ENCODE measurements at places on chromosomes 2 and 18.

DNA sequence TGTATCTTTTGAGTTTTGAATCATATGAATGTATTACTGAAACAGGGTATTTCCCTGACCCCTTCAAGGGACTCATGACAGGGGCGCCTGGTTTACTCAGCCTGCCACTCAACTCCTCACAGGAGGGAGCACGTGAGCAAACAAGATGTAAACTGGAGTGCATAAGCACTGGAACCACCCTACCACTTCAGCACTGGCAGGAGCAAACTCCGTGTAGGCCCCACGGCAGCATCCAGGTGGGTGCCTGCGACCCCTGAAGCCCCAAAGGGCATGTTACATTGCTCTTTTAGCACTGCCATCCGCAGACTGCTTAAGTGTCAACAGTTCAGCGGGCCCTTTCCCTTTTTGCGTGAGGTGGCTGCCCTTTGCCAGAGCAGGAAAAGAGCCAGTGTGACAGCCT is 8.2 kb upstream of the DAPL1 start:
- no peaks in the 10 kb centered on the region for H3K36me3 ChIP-seq
- no peak overlapping the region for H3K4me3 ChIP-seq
- H3K27ac ChIP-seq: no peak overlapping the region
- no peaks in the 10 kb centered on the region for H3K27me3 ChIP-seq
- no peaks in the 10 kb centered on the region for H3K4me1 ChIP-seq
- DNase-seq: no peak

- H3K4me3 ChIP-seq: no peak overlapping the region
- no peak overlapping the region for H3K27ac ChIP-seq
- DNase-seq: no peak
- no peaks in the 10 kb centered on the region for H3K4me1 ChIP-seq
Measured at GRCh38 chr2:146414456-146414855, 1430.4 kb upstream of the ACVR2A start.

GRCh38 chr2:33488715-33489540 is 12.5 kb downstream of the RASGRP3 start:
- no peaks in the 10 kb centered on the region for H3K27me3 ChIP-seq
- no peak overlapping the region for H3K4me3 ChIP-seq
- no peaks in the 10 kb centered on the region for H3K4me1 ChIP-seq
- H3K27ac ChIP-seq: no peak overlapping the region
- DNase-seq: no peak

DNA sequence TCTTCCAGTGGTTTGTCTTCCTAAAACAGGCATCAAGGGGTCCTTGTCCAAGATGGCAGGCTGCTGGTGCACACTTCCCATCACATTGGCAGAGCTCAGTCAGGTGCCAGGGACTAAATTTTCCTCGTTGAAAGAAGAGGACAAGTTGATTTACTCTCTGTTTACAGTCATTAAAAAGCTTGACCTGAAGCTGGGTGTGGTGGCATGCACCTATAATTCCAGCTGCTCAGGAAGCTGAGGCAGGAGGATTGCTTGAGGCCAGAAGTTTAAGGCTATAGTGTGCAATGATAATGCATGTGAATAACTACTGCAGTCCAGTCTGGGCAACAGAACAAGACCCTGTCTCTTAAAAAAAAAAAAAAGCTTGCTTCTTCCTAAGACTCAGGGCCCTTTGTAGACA is 3.6 kb upstream of the PLB1 start:
- H3K36me3 ChIP-seq: no peaks in the 10 kb centered on the region
- peaks cover 2% of the 10 kb centered on the region for H3K4me1 ChIP-seq
- no peaks in the 10 kb centered on the region for H3K27me3 ChIP-seq
- H3K27ac ChIP-seq: no peak overlapping the region

DNA sequence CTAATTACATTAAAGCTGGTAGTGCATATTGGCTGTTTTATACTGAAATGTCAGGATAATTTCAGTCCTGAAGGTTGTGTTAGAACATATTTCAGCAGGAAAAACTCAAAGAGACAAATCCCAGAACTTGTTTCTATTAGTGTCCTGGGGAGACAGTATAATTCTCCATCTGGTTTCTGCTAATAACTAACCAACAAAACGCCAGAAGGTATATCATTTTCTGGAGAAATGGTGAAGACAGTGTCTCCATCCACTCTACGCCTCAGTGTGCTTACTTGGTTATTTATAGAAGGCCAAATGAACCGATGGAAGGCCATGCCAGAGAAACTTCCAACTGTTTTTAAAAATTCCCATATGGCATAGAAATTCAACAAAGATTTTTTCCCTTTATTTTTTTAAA is 41.6 kb downstream of the GCA start:
- no peaks in the 10 kb centered on the region for H3K36me3 ChIP-seq
- H3K27ac ChIP-seq: no peak overlapping the region
- H3K4me3 ChIP-seq: no peak overlapping the region
- no peaks in the 10 kb centered on the region for H3K27me3 ChIP-seq
- peak; percentile 53 for DNase-seq

GRCh38 chr2:161138429-161138828 is 21.8 kb upstream of the TANK start:
- H3K27ac ChIP-seq: no peak overlapping the region
- DNase-seq: no peak
- peaks cover 7% of the 10 kb centered on the region for H3K4me1 ChIP-seq

DNA sequence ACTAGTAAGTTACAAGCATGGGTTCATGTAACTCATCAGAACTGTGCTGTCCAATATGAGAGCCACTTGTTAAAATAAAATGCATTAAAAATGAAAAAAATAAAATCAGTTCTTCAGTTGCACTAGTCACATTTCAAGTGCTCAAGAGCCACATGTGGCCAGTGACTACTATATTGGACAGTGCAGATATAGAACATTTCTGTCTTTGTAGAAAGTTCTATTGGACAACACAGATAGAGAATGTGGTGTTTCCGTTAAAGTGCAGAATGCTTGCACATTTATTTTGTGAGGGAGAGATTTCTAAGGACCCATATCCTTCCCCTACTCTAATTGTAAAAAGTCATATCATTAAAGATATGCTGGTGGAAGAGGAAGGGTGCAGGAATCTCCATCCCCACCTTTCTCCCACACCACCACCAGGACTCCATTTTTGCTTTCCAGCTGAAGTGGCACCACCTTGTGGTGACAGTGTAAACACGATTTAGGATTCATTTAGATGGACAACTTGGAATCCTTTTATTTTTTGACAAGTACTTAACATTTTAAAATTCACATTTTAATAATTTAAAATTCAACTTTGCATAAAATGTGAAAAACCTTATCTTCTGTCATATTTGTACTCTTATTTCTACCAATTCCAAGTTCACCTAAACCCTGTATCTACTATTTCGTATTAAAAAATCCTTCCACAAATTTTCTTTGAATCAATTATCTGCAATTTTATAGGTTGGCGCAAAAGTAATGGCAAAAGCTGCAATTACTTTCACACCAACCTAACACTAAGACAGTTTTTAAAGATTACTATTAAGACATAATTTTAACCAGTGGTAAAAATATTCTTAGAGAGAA is 9.4 kb upstream of the CD302 start:
- H3K4me3 ChIP-seq: no peak overlapping the region
- DNase-seq: peak; percentile 49
- no peaks in the 10 kb centered on the region for H3K36me3 ChIP-seq
- no peaks in the 10 kb centered on the region for H3K4me1 ChIP-seq
- H3K27ac ChIP-seq: no peak overlapping the region

DNA sequence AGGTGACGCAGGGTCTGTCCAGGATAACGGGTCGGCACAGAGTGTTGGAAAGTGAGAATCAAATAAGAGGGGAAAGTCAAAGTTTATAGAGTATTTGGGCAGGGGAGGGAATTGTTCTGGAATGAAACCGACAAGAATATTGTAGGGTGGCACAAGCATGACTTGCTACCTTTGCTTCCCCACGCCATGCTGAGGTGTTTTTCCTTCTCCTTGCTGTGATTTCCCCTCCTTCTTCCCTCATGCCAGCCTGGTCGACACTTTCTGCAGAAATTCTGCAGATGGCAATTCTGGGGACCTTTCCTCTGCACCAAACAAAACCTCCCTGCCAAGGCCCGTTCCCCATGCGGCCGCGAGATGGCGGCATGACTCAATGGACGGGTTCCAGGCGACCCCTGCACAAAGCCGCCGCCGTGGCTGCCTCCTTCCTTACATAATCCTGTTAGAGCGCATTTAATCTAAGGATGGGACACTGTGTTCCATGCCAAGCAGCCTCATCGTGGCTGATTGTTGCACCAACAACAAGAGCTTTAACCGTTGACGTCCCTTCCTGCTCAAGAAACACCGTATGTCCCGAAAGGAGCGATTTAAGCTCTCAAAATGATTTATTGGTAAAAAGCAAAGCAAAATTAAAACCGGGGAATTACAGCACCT is at the start of gene MRO:
Gene MRO (minus strand): TSS at position 289 of the 651 bp plus-strand sequence. CDS start 10,616 bp downstream, outside the sequence.
- peaks cover 21% of the 10 kb centered on the region for H3K4me1 ChIP-seq
- H3K4me3 ChIP-seq: peak within 1 kb of the TSS; percentile 42
- DNase-seq: peak; percentile 97
- H3K27ac ChIP-seq: peak within 1 kb of the TSS; percentile 55
- H3K27me3 ChIP-seq: no peaks in the 10 kb centered on the region
- H3K36me3 ChIP-seq: no peaks in the 10 kb centered on the region

DNA sequence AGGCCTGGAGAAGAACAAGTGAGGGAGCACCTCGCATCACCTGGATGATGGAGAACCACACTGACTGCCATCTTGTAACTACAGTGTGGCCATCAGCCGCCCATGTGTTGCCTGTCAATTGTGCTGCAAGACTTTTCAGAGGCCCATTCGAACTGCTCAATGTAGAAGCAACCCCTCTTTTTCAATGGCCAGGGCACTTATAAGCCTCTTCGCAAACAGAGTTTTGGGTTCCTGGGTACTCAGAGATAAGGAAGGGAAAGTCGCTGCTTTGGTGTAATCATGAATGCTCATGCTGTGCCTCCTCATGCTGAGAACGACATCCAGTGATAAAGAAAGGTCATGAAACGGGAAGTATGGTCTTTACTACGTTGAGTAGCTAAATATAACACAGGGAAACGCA is 143.9 kb upstream of the SLC39A10 start:
- H3K27ac ChIP-seq: no peak overlapping the region
- no peak for DNase-seq
- H3K36me3 ChIP-seq: no peaks in the 10 kb centered on the region
- H3K4me3 ChIP-seq: no peak overlapping the region
- no peaks in the 10 kb centered on the region for H3K27me3 ChIP-seq
- no peaks in the 10 kb centered on the region for H3K4me1 ChIP-seq

- H3K4me1 ChIP-seq: no peaks in the 10 kb centered on the region
- no peak overlapping the region for H3K4me3 ChIP-seq
- DNase-seq: no peak
- no peak overlapping the region for H3K27ac ChIP-seq
Measured at GRCh38 chr2:60385648-60386047, 167.8 kb downstream of the BCL11A start.

- H3K36me3 ChIP-seq: no peaks in the 10 kb centered on the region
- H3K4me3 ChIP-seq: no peak overlapping the region
- H3K4me1 ChIP-seq: no peaks in the 10 kb centered on the region
- H3K27me3 ChIP-seq: no peaks in the 10 kb centered on the region
Measured at GRCh38 chr2:171345971-171346722, 87.6 kb downstream of the METTL8 start.

GRCh38 chr18:6960656-6961055 is 156.9 kb downstream of the LAMA1 start:
- no peaks in the 10 kb centered on the region for H3K27me3 ChIP-seq
- peaks cover 22% of the 10 kb centered on the region for H3K36me3 ChIP-seq
- no peak overlapping the region for H3K27ac ChIP-seq
- no peak overlapping the region for H3K4me3 ChIP-seq
- H3K4me1 ChIP-seq: no peaks in the 10 kb centered on the region
- DNase-seq: no peak

- H3K27ac ChIP-seq: no peak overlapping the region
- DNase-seq: no peak
- no peaks in the 10 kb centered on the region for H3K36me3 ChIP-seq
- H3K4me1 ChIP-seq: no peaks in the 10 kb centered on the region
Measured at GRCh38 chr18:1050012-1050657, 145.5 kb downstream of the ADCYAP1 start.
